CD4-positive, alpha-beta T cell treated with Interleukin-6 for 4 hours (primary cell): ENCODE measurements at places on chromosomes 13 and 19.
A peak's percentile ranks its signal among the peaks of the same experiment; 100 is the strongest.

- DNase-seq, result peak; percentile 33
Observed at GRCh38 chr19:39411081-39411831, 1.2 kb upstream of the PLEKHG2 start.

- peak; percentile 3 for DNase-seq
Observed at GRCh38 chr19:1065606-1066109, 1.3 kb upstream of the ARHGAP45 start.

- DNase-seq, result no peak
Observed at GRCh38 chr19:5691822-5692722, 2.0 kb downstream of the RPL36 start.

- DNase-seq, result no peak
Observed at GRCh38 chr13:28725046-28725610, 6.4 kb upstream of the SLC46A3 start.

DNA sequence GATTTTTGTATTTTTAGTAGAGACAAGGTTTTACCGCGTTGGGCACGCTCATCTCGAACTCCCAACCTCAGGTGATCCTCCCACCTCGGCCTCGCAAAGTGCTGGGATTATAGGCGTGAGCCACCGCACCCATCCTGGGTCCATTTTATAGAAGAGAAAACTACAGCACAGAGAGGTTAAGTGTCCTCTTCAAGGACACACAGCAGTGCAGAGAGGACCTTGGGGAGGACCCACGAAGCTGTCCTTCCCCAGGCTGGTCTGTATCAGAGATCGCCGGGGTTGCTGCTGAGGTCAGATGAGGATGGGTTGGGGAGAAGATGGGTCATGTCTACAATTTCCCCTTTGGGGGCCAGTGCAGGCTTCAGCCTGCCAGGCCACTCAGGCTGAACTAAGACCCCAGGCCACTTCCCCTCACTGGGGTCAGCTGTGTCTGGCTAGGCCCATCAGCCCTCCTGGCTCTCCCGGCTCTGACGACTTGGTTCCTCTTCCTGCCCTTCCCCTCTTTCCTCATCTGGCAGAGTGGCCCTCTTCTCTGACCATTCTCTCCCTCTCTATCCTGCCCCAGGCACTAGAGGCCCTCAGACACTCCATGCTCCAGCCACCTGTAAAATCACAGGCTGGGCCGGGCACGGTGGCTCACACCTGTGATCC lies 9.6 kb downstream of the MYO1F start:
- DNase-seq, result no peak

- DNase-seq, result no peak
Observed at GRCh38 chr13:51628059-51628852, 44.0 kb downstream of the WDFY2 start.

DNA sequence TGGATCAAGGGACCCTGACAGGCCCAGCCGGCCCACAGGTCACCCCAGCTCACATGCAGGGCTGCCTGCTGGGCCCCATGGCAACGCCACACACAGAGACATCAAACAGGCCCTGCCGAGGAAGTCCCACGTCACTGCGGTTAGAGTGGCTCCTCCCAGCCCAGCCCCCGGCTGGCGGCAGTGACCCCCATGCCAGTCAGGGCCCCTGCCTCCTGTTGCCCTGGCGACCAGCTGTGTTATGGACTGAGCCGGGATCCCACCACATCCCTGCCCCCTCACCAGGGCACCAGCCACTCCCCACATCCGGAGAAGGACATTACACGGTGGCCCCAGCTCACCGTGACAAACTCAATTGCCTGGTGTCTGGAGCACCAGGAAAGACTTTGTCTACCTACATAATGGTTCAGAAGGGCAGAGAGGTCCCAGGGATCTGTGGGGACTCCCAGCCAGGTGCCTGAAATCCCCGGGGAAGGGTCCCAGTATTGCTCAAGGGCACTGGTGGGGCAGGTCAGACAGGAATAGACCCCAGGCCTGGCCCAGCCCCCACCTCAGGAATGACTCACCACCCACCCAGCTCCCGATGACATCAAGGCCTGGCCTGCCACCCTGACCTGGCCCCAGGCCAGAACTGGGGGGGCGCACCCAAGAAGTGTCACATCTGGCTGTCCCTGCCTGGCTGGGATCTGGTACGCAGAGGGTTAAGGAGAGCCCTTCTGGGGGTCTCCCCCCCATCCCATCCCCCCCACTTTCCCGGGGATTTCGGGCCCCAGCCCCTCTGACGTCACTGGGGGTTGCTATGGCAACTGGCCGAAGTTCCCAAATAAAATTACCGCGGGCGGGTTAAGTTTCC lies 30.2 kb upstream of the NANOS3 start:
- peak; percentile 94 for DNase-seq

- no peak for DNase-seq
Observed at GRCh38 chr19:9967326-9967725, 31.0 kb upstream of the OLFM2 start.
